ENCODE measurements at places on chromosomes 5 and 9.

DNA sequence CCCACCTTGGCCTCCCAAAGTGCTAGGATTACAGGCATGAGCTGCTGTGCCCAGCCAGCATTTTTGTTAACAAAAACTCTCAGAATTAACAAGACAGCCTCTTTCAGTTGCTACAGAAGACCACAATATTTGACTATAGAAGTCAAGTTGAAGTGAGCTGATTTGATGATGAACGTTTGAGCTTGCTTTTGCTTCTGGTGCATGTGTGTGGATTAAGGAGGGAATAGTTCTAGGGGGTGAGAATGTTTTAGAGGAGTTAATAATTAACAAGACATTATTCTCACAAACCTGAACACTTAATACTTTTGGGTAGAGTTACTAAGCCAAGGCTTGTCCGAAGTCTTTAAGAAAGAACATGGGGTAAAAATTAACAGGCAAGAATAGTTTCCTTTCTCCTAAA, 191.6 kb downstream of the TENT4A start:
- no peak for DNase-seq

GRCh38 chr9:127972236-127972871, 8.4 kb downstream of the EEIG1 start:
- no peak for DNase-seq

GRCh38 chr5:135342551-135342875, 56.5 kb downstream of the MACROH2A1 start:
- DNase-seq = no peak

- no peak for DNase-seq
These were observed 266.1 kb downstream of the GRIA1 start for GRCh38 chr5:153756540-153756939.

GRCh38 chr5:31853398-31854135, 214.6 kb downstream of the PDZD2 start:
- no peak for DNase-seq

DNA sequence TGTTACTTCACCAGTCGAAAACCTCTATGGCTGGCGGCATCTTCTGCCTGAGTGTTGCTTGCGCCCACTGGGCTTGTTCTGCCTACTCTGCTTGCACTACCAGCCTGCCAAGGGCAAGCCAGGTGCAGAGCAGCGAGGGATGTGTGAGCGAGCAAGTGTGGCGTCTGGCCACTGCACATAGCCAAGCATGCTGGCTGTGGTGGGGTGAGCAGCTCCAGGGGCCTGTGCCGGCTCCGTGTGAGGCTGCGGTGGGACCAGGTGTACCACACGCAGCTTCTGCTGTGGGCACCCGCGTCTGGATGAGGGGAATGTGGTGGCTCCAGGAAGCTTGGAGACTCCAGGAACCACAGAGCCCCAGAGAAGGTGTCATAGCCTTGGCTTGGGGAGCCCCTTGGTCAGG, 51.4 kb downstream of the GTF3C4 start:
- DNase-seq = no peak

DNA sequence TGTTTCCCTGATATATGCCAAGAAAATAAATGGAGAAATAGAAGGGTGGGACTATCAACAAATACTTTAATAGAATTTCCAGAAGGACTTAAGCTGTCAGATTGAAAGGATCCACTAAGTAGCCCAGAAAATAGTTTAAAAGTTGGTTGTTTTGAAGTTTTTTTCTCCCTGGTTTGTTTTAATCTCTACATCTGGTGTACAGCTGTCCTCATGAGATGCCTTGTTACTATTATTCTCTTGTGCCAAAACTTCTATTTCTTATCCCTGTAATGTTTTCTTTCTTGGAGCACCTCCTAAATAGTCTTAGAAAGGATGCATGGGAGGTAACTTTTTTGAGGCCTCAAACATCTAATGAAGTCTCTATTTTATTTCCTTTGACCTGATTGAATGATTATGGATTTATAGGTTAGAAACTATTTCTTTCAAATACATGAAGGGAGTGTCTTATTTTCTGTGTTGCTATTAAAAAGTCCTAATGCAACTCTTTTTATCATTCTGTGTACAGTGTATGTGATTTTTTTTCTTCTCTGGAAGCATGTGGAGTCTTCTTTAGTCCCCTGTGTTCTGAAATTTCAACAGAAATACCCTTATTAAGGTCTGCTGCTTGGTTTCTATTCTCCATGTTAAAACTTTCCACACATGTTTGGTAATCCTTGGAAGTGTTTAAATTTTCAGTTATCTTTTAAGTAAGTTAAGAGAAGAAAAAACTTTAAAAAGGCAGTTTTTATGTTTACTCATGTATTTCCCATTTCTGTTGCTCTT, 140.0 kb upstream of the CDKN2B start:
- no peak for DNase-seq

- DNase-seq = no peak
These were observed 110.1 kb upstream of the GRIN3A start for GRCh38 chr9:101848485-101848919.

DNA sequence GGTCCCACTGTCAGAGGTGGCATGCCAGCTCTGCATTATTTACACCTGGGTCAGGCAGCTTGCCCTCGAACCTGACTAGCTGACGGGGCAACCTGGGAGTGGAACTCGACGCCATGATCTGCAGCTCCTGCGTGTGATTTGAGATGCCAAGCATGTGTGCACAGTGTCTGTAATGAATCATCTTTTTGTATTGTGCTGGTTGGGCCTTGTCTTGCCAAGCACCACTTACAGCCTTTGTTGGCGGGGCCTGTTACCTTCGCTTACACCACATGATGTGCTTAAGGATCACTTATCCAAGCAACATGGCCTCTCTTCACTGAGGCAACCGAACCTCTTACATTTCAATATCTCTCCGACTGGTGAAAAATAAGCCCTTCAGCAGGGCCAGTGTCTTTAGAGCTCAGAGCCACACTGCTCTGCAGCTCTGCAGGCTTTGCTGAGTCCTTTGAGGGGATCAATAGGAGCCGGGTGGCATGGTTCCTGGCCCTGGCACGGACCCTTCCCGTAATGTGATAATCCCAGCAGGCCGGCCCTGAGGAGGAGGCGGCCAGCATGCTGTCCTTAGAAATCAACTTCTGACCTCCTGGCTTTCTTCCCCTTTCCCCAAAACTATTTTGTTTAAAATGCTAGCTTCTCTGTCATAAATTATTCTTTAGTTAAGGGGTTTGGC, 297.7 kb upstream of the CD180 start:
- no peak for DNase-seq

DNA sequence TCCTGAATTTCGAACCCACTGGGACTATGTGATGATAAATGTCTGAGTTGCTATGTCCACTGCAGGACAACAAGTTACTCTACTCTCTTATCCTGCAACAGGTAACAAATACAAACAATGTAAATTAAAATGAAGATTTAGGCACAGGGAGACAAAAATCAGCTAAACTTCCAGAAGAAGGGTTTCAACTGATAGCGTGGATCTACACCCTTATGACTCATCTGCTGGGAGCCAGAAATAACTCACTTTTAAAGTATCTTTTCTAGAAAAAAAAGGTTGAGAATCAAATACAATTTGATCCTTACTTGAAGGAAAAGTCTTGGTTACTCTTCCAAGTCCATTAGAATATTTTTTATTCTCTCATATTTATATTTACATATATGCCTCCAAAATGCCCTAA, 21.4 kb downstream of the PJA2 start:
- no peak for DNase-seq

GRCh38 chr5:14676320-14676719, 11.8 kb downstream of the OTULIN start:
- DNase-seq = no peak

- DNase-seq = no peak
These were observed 131.0 kb upstream of the BRINP1 start for GRCh38 chr9:119500072-119500771.

GRCh38 chr9:80504601-80505230, 933.0 kb downstream of the TLE4 start:
- DNase-seq = no peak

- no peak for DNase-seq
These were observed 674 bp downstream of the C5orf15 start for GRCh38 chr5:133967698-133968203.

GRCh38 chr9:137694962-137695875, 76.4 kb downstream of the EHMT1 start:
- no peak for DNase-seq

DNA sequence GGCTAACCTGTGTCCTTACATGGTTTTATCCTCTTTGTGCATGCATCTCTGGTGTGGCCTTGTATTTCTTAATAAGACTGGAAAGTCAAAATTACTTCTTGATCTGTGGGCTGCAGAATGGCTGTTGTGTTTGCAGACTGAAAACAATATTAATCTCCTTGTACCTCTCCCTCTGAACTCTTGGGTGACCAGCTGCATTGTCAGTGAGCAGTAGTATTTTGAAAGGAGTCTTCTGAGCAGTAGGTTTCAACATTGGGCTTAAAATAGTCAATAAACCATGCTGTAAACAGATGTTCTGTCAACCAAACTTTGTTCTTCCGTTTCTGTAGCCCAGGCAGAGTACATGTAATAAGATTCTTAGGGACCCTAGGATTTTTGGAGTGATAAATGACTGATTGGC, 26.7 kb upstream of the NIM1K start:
- no peak for DNase-seq

- DNase-seq = no peak
These were observed 25.9 kb upstream of the SELENOP start for GRCh38 chr5:42837601-42838000.

DNA sequence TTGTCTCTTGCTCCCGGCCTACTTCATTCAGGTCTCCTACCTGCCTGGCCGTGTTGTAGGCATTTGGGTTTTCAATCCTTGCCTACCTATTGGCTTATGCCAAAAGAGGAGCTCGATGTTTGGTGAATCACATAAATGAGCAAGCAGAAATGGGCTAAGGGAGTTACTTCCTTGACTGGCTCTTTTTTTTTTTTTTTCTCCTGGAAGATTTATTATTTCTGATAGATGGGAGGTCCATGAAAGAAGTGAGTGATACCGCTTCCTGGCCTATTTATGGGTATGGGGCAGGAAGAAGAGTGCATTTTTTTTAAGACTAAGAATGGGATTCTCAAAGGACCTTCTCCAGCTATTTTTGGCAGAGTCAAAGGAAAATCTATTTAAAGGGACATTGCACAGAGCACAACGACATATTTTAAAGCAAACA, 294.1 kb downstream of the ARHGAP26 start:
- no peak for DNase-seq

- DNase-seq = peak; percentile 22
These were observed 681 bp downstream of the MAN2A1 start for GRCh38 chr5:109690242-109690974.

GRCh38 chr5:90845723-90846554, 287.3 kb downstream of the ADGRV1 start:
- no peak for DNase-seq

GRCh38 chr9:128943832-128944620, 3.4 kb downstream of the DOLK start:
- no peak for DNase-seq

GRCh38 chr5:156414391-156414790, 87.4 kb downstream of the SGCD start:
- no peak for DNase-seq

- no peak for DNase-seq
These were observed 171.7 kb downstream of the C9orf152 start for GRCh38 chr9:110036286-110036685.

DNA sequence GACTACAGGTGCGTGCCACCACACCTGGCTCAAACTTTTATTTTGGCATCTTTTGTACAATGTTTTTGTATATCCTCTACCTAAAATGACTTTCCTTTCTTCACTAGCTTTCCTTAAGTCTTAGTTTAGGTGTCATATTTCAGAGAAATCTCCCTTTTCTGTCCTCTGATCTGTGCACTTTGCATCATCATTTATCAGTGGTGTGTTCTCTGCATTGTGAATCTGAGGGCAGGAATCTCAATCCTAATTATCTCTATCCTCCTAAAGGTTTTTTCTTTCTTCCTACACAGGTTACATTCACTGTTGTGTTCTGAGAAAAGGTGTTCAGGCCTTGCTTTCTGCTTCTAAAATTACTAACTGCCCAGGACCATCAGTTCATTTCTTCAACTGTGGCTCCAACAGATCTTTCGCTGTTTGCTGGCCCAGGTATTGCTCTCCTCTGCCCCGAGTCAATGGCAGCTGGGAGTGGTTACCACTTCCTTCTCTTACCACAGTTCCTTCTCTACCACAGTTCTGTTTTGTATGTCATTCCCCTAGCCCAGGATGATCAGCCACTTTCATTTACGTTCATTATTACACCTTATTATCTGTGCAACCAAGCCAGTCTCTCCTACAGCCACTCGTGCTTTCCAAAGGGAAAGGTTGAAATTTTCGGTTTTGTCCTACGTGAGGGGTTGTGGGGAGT, 14.0 kb downstream of the TGFBR1 start:
- peak; percentile 34 for DNase-seq

DNA sequence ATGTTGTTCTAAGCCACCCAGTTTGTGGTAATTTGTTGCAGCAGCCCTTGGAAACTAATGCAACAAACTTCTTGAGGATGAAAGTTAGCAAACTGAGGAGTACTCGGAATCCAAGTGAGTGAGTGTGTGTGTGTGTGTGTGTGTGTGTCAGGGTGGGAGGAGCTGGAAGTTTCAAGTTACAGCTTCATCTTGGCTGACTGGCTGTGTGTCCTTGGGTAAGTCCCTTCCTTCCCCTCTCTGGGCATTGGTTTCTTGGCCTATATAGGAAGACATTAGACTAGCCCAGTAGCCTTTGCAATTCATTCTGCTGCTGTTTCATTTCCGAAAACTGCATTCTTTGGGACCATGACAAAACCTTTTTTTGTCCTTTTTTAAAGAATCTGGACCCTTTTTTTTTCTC, 157.2 kb downstream of the MELK start:
- DNase-seq = no peak

- DNase-seq = no peak
These were observed 6.6 kb downstream of the DTWD2 start for GRCh38 chr5:118981783-118982182.

GRCh38 chr5:175464074-175464941, 14.1 kb upstream of the SFXN1 start:
- peak; percentile 68 for DNase-seq

DNA sequence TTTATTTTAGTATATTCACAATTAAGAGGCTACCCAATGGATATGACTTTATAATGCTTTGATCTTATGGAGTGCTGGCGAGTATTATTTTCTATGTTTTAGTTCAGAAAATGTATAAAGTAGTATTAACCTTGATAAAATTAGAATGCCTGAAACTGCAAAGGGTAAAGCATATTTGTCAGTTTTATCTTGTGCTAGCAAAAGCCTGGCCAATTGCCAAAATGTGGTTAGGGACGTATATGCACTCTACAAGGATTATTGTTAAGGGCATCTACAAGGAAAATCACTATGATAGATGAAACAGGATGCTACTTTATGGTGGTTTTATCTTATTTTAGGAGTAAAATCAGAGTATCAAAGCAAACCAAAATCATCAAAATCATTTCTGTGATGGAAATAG, 281.7 kb downstream of the CCDC171 start:
- DNase-seq = no peak

GRCh38 chr5:164721656-164722055, 1216.2 kb downstream of the MAT2B start:
- no peak for DNase-seq

GRCh38 chr9:109083813-109084405, 35.8 kb downstream of the TMEM245 start:
- DNase-seq = no peak

- no peak for DNase-seq
These were observed 36.2 kb downstream of the NEK6 start for GRCh38 chr9:124293718-124294506.

GRCh38 chr9:77731930-77732329, 83.8 kb upstream of the GNA14 start:
- DNase-seq = no peak

GRCh38 chr5:53333160-53333559, 147.3 kb upstream of the FST start:
- no peak for DNase-seq

GRCh38 chr5:15533129-15533893, 33.3 kb downstream of the FBXL7 start:
- DNase-seq = no peak

Data from activated CD4-positive, alpha-beta T cell treated with anti-CD3 and anti-CD28 coated beads for 24 hours (primary cell).